ENCODE measurements at places on chromosomes 16 and 17.

DNA sequence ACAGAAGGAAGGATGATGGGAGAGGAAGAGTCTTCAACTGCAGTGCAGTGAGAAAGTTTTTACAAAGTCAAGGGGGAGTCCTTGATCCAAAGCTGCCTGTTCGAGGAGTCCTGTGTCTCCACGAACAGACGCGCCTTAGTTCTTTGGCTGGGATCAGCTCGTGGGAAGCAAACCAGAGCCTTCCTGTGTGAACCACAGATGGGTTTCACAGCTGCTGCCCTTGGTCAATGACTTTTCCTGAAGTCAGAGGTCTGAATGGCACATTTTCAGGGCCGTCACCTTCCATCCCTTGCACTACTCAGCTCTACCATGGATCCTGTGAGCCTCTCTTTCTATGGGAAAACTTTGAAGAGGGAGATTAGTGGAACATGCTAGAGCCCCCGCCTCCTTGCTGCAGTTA, 4.2 kb upstream of the SBK1 start:
- no peak for DNase-seq

DNA sequence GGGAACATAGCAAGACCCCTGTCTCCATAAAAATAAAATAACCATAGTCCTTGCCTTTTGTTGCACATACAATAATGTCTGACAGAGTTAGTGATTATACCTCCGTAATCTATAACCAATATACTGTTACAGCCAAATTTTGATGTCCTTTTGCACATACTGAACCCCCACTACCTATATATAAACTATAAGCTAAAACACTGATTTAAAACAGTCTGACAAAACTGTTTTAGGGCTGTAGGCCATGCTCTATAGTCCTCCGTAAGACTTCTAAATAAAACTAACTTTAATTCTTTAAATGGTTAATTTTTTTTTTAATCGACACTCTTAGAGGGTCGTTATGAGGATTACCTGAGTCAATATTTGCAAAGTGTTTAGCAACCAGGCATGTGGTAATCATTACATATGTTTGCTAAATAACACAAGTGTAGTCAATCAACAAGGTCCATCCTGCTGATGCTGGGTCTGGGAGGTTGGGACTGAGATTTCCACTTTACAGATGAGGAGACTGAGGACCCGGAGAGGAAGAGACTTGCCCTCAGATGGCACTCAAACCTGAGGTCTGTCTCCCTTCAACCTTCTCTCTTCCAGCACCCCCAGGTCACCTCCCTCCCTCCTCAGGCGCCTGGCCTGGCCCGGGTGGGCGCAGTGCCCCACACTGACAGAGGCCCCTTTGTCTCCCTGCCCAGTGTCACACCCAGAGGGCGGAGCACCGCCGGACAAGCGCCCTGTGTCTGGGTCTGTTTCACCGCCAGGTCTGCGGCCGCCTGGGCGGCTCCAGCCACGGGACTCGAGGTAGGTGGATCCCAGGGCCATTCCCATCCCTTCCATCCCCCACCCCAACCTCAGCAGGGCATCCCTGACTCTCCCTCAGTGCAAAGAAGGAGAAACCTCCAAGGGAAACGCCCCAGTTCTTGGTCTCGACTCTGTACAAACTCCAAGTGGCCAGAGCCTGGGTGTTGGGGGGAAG, 10.3 kb downstream of the ZNF385C start:
- DNase-seq: no peak

GRCh38 chr16:4507588-4508345, 30.8 kb downstream of the CDIP1 start:
- no peak for DNase-seq

GRCh38 chr17:66841328-66841727, 6.4 kb downstream of the CACNG5 start:
- no peak for DNase-seq

- DNase-seq: no peak
These were observed 44.7 kb downstream of the TMEM132E start for GRCh38 chr17:34623856-34624766.

DNA sequence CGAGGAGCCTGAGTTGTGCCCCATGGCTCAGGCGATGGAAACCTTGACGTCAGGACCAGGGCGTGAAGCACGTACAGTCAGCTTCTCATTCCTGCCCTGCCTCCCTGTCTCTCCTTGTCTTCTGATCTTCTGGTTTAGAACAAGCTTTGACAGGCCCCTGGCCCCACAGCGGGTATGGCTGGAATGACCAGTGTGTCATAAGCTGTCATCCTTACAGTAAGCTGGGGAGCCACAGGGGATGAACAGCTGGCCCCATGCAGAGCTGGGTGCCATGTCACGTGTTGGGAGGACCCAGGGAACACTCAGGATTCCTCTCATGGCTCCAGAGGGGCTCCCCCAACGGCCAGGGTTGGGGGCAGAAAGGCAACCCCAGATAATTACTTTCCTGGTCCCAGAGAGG, 157.6 kb upstream of the PLCG2 start:
- DNase-seq: no peak

GRCh38 chr17:64387145-64387473, 3.6 kb downstream of the PECAM1 start:
- no peak for DNase-seq

DNA sequence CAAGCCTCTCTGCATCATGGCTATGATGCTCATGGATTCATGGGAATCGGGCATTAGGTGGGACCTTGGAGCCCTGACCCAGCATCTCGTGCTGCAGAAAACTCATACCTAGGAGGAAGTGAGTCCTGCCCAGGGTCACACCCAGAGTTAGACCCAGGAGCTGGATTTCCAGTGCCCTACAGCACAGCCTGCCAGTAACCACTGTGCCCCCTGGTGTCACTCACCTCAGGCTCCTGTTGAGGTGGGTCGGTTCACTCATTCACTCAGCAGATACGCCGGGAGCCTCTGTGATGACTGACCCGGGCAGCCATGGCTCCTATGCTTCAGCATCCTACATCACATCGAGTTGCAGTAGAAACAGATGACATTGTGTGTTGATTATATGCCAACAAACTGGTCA, 143.4 kb downstream of the MSI2 start:
- no peak for DNase-seq

GRCh38 chr17:20207262-20207985, 198.3 kb downstream of the SPECC1 start:
- DNase-seq: no peak

GRCh38 chr16:2121853-2122252, 13.8 kb downstream of the PKD1 start:
- DNase-seq: no peak

DNA sequence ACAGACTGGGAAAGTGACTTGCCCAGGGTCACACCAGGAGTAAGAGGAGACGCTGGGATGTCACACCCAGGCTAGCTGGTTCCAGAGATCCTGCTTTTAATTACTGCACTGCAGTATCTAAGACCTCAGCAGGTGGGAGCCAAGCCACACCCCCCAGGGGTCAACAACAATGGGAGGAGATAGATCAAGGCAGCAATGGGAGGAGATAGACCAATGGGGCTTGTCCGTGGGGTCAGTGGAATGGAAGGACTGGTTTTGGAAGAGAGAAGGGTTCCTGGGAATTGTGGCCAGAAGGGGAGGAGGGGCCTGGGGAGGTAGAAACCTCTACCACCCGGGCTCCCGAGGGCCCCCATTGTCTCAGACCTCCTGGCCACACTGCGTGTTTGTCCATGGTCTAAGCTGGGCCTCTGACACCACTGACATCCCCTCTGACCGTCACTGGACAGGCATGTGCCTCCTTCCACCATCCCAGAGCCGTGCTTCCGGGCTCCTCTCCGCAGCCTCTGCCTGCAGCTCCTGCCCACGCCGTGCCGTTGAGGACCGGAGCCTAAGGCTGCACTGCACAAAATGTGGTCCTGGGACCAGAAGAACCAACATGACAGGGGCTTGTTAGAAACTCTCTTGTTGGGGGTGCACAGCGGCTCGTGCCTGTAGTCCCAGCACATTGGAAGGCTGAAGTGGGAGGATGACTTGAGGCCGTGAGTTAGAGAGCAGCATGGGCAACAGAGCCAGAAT, 69.8 kb upstream of the RPH3AL start:
- no peak for DNase-seq

- no peak for DNase-seq
These were observed 27.6 kb downstream of the MXRA7 start for GRCh38 chr17:76683011-76683755.
